ENCODE measurements at places on chromosomes 12 and 14. TPM values are rescaled to one million over a fixed set of nuclear protein-coding genes. Genes with fewer than 3 reads are reported as not detected.

- DNase-seq, result no peak
These were observed 1543.5 kb downstream of the AACS start for GRCh38 chr12:126608607-126609175.

- DNase-seq, result no peak
These were observed 124.5 kb downstream of the ESRRB start for GRCh38 chr14:76500480-76500879.

DNA sequence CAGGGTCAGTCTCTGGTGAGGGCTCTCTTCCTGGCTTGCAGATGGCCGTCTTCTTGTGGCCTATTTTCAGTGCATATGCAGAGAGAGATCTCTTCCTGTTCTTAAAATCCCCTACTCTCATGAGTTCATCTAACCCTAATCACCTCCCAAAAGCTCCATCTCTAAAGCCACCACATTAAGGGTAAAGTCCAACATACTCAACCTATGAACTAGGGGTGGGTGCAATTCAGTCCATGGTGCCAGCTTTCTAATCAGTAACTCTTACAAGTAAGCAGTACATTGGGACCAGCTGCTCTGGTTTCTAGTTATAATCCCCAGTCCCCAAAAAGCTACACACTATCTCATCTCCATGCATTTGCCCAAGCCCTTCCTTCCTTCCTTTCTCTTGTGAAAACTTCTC, 365.1 kb downstream of the MED13L start:
- DNase-seq, result no peak

GRCh38 chr14:27739657-27740156, 1026.9 kb upstream of the FOXG1 start:
- no peak for DNase-seq

DNA sequence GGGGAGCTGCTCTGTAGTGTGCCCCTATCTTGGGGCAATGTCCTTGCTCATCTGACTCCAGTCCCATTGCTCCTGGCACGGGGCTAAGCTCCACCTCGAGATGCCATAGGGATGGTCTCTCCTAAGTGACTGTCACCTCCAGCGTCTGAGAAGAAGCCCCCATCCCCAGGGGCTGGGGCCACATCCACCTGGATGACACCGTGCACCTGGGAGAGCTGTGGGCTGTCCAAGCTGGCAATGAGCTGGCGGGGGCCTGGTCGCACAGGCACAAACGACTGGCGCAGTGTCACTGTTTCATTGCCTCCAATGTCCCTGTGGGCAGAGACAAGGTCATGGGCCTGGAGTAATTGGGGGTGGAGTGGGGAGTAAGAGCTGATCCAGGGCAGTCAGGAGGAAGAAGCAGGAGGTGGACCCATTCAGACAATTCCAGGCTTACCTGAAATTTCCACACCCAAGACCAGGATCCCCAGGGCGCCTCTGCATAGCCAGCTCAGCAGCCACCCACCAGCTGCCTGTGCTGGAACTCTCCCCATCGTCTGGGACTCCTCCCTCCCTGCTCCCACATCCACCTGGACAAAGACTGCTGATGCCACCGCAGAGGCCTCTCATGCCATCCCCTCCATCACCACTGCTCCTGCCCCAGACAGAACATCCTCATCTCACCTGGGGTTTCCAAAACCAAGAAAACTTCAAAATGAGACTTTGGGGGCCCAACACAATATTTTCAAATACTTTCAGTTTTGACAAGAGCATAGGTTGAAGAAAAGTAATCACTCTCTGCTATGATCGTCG, 7.0 kb upstream of the TINF2 start:
- no peak for DNase-seq

DNA sequence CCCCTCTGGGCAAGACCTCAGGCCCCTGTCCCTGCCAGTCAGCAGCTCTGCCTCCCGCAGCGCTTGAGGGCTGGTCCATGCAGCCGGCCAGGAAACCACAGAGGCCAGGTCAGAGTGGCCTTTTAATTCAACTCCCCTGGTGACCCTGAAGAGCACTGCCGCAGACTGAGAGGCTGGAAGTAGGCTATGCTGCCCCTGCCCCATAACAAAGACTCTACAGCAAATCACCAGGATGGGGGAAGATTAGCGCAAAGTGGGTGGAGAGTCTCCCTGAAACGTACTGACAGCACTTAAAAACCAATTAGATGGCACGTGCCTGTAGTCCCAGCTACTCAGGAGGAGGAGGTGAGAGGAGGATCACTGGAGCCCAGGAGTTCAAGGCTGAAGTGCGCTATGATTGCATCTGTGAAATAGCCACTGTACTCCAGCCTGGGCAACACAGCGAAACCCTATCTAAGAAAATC, 70.5 kb downstream of the ITPK1 start:
- DNase-seq, result peak; percentile 86

DNA sequence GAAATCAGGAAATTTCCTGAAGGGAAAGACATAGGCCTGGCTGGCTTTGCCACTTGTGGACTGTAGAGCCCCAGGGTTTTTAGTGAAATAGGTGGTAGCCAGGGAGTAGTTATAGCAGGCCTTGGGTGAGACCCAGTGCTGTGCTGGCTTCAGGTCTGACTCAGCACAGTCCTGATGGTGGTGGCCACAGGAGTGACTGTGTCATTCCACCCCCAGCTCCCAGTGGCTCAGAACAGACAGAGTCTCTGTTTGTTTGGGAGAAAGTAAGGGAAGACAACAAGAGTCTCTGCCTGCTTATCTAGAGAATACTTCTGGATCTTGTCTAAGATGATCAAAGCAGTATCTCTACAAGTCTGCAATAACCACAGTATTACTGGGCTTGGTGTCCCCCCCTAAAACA, 27.5 kb upstream of the OR6J1 start:
- DNase-seq, result no peak

- no peak for DNase-seq
These were observed 195.6 kb upstream of the PWP1 start for GRCh38 chr12:107490010-107490409.

DNA sequence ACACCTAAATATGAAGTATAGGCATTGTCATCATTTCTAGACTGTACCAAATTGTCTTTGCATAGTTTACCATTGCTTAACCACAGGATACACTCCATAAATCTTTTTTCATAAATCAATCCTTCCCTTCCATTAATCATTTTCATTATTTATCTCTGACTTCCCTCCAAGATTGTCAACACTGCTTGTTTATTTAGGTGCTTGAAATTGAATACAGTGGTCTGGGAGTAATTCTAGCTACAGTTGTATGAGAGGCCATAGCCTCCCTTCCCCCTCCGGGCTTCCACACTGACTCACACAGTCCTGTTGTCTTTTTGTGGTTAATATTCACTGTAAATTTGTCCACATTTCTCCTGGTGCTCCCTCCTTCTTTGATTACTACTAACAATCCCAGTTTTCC, 114.2 kb upstream of the ARID2 start:
- no peak for DNase-seq

GRCh38 chr12:125015680-125016310, 22.4 kb downstream of the BRI3BP start:
- no peak for DNase-seq

DNA sequence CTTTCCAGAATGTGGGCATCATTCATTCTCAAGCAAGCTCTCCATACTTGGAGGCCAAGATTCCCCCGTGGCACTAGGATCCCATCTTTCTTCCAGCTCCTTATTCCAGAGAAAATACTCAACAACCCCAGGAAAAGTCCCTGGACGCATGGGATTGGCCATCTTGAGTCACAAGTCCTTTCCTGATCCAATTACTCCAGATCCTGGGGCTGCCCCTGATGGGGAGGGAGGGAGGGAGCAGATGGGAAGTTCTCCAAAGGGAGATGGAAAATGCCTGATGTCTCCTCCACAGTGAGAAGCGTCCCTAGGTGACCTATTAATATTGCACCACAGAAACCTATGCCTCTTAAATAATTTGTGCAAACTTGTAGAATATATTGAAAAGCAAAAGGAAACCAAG, 12.4 kb upstream of the KCNK13 start:
- no peak for DNase-seq

DNA sequence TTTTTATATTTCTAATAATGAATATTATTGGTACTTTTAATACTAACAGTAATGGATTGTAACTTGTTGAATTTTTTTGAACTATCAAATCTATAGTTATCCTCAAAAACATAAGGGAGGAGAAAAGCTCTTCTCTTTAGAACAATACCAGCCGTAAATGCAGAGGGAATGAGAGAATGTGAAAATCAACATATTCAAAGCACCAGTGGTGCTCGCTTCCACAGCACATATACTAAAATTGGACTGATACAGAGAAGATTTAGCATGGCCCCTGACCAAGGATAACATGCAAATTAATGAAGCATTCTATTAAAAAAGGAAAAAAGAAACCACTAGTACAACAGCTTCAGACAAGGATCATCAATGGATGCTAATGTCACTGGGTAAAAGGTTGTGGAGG, 15.8 kb downstream of the R3HDM2 start:
- DNase-seq, result no peak

DNA sequence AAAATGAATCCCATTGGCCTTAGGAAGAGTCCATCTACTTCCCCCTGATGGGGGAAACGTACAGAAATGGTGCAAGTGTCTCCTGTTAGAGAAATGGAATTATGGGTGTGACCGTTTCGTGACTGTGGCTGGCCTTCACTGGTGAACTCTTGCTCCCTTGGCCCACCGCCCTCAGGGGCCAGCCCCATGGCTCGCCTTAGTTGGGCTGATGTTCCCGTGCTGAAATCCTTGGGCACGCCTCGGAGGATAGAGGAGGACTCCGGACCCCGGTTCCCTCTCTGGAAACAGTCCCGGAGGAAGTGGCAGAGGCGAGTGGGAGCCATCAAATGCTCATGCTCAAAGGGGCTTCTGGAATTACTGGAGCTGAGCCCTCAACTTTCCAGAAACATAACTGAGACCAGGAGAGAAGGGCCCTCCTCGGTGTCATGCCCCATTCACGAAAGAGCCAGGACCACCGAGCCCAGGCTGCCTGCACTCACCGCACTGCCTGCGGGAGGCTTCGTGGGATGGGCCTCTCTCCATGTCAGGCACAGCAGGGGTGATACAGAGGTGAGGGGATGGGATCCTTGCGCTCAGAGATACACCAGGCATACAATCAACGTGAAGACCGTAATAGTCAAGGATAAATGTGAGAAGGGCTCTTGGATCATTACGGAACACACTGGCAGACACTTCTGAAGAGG, 10.1 kb upstream of the CACNA2D4 start:
- no peak for DNase-seq

DNA sequence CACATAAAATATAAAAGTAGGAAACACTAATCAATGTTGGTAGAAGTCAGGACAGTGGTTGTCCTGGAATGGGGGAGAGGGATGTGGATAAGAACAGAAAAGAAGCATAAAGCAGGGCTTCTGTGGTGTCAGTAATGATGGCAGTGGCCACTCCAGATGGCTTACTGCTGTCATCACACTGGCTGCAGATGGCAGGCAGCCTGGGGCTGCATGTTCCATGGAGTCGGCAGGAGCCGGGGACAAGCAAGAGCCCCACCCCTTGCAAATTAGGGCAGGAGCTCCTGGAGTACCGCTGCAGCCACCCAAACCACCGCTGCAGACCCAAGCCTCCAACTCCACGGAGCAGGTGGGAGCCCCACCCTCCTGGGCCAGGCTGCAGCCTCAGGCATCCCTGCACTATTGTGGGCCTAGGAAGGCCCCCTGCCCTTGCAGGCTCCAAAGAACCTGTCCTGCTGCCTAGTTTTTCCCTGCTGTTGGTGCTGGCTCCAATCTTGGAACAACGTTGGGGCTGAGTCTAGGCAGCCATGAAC, 28.8 kb upstream of the SLC5A8 start:
- DNase-seq, result no peak

- no peak for DNase-seq
These were observed 8.4 kb downstream of the KCNH3 start for GRCh38 chr12:49547090-49547690.

- peak; percentile 19 for DNase-seq
These were observed 204.5 kb upstream of the TBX3 start for GRCh38 chr12:114888448-114888847.

GRCh38 chr12:107126796-107127481, 33.6 kb upstream of the CRY1 start:
- no peak for DNase-seq

DNA sequence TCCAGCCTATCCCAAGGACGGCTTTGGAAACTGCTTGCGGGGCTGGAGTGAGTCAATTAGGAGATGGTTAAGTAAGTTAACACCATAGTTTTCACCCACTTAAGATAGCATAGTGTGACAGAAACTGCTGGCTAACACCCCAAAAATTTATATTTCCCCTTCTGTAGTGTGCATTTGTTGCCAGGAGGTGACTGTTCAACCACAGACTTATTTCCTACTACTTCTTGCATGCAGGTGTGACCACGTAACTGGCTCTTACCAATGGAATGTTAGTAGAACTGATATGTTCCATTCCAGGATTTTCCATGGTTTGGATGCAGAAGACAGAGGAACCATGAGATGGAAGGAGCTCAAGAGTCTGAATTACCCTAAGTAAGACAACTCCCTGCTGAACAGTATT, 52.9 kb upstream of the SLC35F4 start:
- no peak for DNase-seq

The CLEC2D gene
- 9.9 TPM for polyA plus RNA-seq

The TMX1 gene
- 35.8 TPM for polyA plus RNA-seq

The PRIMA1 gene
- 9.2 TPM for polyA plus RNA-seq

The VRK1 gene
- polyA plus RNA-seq, result 13.3 TPM

Measured in large intestine (tissue), 12 donors.